CD4-positive, alpha-beta T cell treated with Interleukin-21 for 1 hour (primary cell): ENCODE measurements at places on chromosomes 11 and 22.

GRCh38 chr11:72378704-72379383 is 55.5 kb downstream of the CLPB start:
- no peak for DNase-seq

- DNase-seq = peak; percentile 44
Observed at GRCh38 chr11:64872790-64873488, 5.5 kb downstream of the EHD1 start.

GRCh38 chr11:45161252-45162063 is 15.0 kb downstream of the PRDM11 start:
- no peak for DNase-seq

- no peak for DNase-seq
Observed at GRCh38 chr22:47596176-47596690, 833.8 kb downstream of the TBC1D22A start.

DNA sequence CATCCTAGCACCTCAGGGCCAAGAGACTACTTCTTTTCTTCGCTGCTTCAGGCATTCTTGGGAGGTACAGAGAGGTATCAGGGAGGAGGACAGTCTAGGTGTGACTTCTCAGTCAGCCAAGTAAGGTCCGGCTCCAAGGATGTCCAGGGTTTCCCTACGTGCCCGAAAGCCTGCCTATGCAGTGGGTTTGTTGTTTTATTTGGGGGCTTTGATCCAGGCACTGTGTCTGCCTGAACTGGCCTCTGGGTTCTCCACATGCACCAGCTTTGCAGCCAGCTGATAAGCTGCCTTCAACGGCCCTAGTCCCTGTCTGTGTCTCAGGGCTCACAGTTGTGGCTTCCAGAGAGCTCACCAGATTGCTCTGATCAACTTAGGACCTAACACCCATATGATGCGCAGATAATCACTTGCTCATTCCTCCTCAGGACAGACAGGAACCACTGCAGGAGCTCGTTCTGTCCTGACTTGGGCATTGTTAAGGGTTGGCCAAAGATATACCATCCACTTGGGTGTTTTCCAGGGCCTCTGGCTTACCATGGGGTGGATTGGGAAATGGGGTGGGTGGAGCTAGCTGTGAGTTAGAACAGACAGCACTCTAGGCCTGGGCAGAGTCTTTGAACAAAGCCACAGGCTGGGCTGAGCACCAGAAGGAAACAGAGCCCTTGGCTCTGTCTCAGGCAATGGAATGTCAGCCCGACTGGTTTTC is 45.5 kb upstream of the CRYBB3 start:
- DNase-seq = no peak

DNA sequence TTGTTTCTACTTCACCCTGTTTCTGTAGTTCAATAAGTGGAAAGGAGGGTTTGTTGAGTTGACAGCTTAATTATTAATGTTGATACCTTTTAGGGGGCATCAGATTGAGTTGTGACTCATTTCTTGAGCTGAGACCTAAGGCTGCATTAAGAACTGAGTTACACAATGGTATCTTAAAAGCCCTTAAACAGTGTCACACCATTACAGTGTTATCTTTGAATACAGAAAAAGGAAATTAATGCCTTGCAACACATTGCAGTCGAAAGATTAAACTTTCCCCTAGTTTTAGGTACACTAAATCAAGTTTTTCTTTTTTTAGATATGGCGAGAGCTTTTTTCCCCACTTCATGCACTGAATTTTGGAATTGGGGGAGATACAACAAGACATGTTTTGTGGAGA is 16.7 kb downstream of the PAFAH1B2 start:
- DNase-seq = no peak

DNA sequence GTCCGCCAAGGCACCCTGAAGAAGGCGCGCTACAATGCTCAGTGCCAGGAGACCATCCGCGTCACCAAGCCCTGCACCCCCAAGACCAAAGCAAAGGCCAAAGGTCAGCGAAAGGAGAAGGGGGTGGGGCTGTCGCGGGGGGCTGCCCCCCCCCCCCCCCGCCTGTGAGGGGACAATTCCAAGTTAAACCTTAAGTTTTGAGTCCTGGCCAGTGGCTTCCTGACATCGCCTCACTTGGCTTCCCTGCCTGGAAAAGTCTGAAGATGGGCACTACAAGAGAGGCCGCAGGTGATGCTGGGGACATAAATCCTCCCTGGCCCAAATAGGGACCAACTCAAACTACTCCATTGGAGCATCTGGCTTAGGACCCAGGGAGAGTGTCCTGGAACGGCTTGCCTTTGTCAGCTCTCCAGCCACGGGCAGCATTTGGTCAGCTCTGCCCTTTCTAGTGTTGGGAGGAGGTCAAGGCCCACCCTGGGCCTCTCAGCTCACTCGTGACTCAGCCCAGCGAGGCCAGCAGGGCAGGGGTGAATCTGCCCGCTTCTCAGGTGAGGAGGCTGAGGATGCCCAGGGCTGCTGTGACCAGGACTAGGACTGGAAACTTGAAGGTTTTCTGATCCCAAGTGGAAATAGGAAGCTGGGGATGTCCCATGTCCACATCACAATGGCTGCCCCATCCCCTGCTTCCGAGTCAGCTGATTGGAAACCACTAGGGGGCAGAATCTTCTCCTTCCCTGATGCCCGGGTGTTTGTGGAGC is 1.4 kb downstream of the MDK start:
- DNase-seq = no peak
